Activated naive CD8-positive, alpha-beta T cell treated with anti-CD3 and anti-CD28 coated beads for 36 hours (primary cell): ENCODE measurements at places on chromosomes 7 and 10.

- peak; percentile 27 for DNase-seq
Measured at GRCh38 chr10:122362621-122363020, 11.9 kb upstream of the PLEKHA1 start.

DNA sequence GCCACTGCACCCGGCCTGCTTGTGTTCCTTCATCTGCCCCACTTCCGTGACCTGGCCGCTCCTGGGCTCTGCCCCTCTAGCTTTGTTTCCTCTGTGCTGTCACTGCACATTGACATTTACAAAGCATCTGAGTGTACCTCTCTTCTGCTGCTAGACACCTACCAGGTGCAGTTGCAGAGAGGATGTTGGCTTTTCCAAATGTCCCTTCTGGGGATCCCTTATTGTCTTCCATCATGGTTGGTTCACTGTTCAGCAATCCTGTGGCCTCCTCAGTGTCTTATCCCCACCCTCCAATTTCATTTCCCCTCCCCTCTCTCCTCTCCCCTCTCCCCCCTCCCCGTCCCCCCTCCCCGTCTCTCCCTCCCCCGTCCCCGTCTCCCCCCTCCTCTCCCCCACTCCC is 13.8 kb downstream of the VWA2 start:
- DNase-seq = no peak

DNA sequence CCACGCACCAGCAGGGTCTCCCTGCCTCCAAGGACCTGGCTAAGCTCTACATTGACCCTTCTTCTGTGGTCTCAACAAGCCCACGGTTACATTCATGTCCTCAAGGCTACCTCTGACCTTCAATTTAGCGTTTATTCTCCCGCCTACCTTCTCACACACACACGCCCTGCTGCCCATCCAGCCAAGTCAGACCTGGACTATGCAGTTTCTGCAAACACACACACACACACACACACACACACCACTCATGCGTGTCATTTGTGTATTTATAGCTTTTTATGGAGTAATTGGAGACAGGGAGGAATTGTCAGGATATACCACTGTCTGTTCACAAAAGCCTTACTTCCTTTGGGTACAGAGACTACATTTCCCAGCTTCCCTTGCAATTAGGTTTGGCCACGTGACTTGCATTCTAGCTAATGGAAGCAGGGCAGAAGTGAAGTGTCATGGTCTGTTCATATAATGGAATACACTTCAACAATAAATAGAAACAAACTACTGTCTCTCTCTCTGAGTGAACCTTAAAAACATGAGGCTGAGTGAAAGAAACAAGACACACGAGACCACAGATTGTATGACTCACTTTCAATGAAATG is 53.8 kb upstream of the CPXM2 start:
- DNase-seq = no peak

- DNase-seq = peak; percentile 16
Measured at GRCh38 chr10:119817991-119818888, 54.4 kb downstream of the MCMBP start.

DNA sequence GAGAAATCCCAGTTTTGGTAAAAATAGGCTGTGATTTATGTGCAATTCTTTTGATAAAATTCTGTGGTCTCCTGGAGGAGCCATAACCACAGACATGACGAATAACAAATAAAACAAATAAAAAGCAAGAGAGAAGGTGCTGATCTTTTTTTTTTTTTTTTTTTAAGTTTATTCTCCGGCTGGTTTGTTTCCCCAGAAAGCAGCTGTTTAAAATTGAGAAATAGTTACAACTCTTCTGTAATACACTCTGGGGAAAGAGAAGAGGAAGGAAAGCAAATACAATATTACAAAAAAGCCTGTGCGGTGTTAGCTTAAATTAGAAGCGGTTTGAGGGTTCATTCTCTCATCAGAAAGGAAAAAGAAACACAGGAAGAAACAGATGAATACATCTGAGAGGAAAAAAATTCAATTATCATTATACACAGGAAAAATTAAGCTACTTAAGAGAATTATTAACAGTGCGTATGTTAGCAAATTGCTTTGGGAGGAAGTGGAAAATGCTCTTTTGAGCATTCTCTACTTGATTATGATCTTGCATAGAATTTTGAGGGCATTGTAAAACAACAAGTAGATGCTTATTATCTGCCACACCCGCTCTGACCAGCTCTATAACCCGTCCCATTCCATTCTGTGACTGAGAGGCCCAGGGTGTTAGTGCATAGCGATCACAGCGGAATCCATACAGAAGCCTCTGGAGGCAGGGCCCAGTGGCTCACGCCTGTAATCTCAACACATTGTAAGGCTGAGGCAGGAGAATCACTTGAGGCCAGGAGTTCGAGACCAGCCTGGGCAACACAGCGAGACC is 40.6 kb upstream of the WAC start:
- no peak for DNase-seq

DNA sequence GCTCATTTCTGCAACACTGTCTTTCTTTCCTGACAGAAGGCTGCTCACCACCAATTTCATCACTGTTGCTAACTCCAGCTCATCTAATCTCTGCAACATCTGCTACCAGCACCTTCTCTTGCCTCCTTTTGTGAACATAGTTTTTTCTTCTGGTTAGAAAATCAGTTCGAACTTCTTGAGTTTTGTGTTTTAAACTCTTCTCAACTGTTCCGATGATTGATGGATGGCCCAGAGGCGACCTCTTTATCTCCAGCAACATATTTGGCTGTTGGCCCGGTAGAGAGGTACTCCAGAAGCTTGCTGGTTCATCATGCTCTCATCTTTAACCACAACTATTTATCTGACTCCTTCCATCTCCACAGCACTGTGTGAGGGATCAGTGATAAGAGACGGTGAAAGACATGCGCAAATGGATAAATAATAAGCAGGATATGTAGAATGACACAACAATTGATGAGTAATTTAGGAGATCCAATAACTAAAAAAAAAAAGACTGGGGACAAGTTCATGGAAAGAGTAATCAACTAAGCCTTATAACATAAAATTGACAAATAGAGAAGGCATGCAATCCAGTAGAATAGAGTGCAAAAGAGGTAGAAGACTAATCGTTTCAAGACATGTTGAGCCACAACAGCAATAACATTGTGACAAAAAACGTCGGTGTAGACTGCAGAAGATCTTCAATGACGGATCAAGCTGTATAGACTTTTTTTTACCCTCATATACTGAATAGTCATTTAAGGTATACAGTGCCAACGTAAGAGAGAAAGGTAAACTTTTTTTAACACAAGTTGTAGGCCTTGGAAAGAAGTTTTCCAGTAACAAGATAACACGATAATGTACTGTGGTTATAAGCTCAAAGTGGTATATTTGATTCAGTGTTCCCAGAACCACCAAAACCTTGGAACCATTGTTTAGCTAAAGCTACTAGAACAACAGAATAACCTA is 152.2 kb downstream of the CRPPA start:
- no peak for DNase-seq

- DNase-seq = no peak
Measured at GRCh38 chr7:2640846-2641316, 9.1 kb downstream of the TTYH3 start.

DNA sequence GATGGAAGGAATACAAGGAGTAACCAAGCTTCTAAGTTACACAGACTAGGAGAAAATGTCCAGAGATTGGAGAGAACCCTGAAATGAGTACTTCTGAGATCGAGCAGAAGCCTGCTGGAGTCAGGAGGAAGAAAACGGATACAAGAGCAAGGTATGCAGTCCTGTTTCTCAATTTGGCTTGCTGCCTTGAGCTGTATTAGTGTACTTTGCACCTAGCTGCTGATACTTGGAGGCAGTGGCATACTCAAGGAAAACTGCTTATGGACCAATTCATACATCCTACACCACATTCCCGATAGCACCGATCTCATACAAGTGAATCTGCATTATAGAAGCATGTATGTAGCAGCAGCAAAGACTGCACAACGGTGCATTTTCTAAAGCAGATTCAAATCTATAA is 14.4 kb downstream of the PIP4K2A start:
- no peak for DNase-seq

DNA sequence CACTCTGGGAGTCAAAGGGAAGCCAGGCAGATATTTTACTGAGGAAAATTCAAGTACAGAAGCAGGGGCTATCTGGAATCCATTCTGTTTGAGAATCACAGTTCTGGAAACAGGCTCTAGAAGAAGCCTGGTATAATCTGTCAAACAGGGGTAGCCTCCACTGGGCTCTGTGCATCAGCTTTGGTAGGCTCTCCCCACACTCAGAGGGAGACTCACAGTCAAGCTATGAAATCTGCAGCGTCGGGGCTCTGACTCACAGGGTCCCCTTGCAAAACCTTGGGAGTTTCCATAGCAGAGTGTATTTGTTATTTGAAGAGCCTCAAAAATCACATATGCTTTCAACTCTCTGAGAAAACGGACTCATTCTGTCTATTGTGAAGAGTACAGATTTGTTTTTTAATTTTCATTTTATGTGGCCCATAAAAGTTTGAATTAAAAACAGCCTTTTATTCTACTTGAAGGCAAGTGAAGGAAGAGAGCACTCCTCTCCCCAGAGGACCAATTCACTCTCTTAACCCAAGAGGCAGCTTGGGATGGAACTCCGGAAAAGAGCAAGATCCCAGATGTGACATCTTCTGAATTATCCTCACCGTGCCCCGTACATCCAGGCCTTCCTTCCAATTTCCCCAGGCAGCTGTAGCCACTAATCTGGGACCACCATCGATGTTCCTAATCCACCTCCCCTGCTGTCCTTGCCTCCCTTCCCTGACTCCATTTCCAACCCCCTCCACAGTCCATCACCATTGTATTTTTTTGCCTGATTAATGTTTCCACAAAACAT is 590.9 kb upstream of the MGMT start:
- no peak for DNase-seq

- DNase-seq = no peak
Measured at GRCh38 chr10:3109633-3110032, 42.3 kb downstream of the PFKP start.

DNA sequence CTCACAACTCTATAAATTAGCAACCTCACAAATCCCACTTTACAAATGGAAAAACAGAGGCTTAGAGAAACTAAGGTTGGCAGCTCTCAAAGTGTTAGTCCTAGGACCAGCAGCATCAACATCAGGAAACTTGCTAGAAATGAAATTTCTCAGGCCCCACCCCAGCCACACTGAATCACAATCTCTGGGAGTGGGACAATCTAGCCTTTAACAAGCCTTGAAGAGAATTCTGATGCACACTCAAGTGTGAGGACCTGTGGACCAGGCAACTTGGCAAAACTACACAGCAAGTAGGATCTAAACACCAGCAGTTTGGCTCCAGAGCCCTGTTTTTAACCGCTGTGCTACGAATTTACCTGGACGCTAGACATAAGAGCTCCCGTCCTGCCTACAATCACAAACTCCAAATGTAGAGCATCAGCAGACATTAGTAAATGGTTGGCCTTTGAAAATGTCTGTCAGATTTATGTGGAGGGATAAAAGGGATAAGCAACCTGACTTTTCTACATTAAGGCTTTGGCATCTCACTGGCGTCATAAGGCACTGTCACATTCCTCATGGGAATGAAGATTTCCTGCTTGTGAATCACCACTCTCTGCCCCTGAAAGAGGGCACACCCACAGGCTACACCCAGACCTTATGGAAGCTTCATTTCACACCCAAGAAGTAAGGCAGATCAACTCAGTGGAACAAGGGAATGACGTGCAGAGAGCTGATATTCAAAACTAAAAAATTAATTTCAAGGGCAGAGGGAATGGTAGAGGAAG is 34.5 kb downstream of the PPP1R3C start:
- no peak for DNase-seq

DNA sequence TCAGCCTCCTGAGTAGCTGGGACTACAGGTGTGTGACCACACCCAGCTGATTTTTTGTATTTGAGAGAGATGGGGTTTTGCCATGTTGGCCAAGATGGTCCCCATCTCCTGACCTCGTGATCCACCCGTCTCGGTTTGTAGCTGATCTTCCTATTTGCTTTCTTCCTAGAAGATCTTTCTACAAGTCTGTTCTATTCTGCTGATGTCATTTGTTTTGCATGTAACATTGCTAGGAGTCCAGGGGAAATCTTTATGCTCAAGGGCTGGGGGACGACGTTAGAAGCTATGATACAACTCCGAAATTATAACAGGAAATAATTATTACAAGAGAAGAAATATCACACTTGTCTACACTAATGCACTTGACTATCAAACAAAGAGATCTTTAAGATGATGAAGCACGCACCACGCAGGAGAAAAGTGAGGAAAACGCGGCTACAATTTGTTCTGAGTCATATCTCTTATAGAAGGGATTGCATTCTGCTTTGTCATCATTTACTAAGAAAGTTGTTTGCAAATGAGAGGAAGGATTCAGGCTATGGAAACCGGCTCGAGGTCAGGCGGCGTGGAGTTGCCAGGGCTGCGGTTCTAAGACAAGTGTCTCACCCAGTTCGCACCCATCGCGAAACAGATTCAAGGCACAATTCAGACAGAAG is 103.0 kb upstream of the CARD11 start:
- DNase-seq = no peak

DNA sequence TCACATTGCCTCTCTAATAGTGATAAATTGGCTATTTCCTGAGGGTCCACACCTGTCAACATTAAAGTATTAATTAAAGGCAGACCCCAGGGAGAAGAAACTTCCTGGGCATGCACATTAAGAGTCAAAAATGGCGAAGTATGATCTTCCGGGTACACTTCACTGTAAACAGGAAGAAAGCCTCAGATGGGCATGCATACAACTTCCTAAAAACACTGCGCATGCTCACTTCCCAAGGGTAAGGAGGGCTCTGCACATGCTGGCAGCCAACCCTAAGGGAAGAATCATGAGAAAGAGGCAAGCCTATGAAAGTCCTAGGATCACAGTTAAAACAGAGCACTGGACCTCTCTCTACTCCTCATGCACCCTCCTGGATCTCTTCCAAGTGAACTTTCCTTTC is 80.1 kb upstream of the IMMP2L start:
- DNase-seq = no peak

DNA sequence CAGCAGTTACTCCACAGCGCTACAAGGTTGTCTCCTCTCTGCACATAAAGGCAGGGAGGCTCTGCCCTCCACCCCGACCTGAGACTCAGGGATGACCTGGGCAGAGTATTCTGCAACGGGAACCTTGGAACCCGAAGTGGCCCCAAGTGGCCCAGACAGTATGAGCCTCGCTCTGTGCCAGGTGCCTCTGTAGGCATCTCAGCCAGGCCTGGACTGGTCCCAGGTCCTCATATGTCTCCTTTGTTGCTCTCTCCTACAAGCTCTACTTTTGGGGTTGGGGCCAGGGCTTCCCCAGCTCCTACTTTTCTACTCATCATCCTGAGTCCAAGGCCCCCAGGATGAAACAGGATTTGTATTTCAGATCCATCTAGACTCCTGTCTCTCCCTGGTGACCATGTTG is 241.5 kb upstream of the PRSS1 start:
- DNase-seq = no peak

DNA sequence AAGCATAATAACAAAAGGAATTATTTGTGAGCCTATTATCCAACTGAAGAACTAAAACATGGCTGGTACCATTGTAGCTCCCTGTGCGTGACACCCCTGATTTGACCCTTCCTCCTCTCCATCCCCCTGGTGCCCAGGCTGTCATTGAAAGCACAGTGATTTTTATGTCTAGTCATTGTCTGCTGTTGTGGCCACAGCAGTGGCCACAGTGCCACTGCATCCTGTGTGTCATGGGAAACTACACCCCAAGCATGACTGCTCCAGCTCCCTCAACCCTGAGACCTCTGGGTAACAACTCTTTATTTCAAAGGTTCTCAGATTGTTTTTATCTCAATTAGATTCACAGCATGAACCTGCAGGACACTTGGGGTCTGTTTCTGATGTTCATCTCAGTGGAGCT is 52.0 kb downstream of the ERLIN1 start:
- no peak for DNase-seq

GRCh38 chr7:96708872-96709271 is 774 bp downstream of the SEM1 start:
- peak; percentile 1 for DNase-seq
